Omental fat pad (tissue), 4 donors: ENCODE measurements at places on chromosomes 7 and 10.

DNA sequence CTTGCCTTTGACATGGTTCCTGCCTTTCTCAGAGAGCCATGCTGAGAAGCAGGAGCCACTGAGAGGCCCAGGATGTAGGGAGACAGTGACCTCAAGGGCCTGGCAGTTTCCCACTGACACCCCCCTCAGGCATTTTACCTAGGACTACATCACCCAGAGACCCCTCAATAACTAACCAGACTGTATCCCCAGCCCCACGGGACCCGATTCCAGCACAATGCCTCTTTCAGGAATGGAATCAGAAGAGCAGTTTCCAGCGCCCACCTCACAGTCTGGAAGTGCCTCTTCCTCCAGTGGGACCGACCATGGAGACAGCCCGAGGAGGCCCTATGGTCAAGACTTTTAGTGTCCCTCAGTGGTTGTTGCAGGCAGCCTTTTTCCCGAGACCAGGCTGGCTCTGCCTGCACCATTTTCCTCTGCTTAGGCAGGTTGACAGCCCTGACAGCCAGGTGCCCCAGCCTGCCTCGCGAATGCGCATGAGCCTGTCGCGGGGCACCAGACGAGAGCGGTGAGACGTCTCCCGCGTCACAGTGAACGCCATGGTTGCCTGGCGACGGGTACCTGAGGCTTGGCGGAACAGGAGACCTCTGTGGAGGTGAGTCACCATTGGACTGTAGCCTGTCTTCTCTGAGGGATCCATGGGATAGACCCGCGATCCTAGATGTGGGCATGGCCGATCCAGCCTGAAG is 28.4 kb upstream of the ZNF273 start:
- no peak for DNase-seq

DNA sequence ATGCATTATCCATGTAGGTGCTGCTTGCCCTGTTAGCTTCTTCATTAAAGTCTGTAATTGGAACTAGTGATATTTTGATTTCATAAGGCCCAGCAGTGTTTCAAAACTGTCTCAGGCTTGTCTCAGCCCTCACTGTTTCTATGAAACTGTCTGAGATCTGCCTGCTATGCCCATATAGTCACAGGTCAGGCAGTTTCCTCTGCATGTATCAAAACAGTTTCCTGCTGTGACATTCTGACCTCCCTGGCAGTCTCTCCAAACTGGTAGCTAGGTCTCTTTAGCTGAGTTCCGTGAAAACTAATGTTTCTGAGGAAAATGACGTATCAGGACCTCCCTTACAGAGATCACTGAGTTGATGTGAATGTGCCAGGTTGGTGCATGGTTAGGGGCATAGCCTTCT is 18.9 kb upstream of the SEMA3D start:
- DNase-seq: no peak

- DNase-seq: no peak
Measured at GRCh38 chr7:26560526-26561256, 269.0 kb downstream of the SNX10 start.

- no peak for DNase-seq
Measured at GRCh38 chr7:99379043-99379577, 4.6 kb downstream of the ARPC1B start.

DNA sequence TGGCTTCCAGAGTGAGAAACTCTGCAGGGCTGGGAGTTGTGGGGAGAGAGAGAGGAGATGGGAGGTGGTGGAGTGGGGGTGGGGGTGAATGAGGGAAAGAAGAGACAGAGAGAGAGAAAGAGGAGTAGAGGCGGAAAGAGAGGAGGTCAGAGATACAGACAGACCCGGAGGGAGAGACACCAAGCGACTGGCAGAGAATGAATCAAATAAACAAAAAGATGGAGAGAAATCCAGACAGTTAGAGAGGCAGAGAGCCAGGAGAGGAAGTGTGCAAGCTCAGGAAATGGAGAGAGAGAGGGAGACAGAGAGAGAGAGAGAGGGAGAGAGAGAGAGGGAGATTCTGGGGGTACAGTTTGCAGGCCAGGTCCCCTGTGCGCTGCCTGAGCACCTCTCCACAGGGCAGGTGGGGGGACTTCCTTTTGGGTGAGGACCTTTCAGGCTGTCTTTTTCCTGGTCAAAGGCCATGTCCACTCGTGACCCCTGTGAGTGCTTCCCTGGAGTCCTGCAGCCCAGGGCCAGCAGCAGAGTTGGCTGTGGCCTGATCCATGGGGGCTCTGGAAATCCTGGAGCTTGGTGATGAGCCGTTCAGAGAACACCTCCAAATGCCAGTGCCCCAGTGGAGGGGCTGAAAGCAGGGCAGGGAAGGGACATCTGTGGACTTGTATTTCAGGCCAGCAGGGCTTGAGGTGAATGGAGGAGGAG is 25.0 kb upstream of the PCBD1 start:
- DNase-seq: no peak

- DNase-seq: no peak
Measured at GRCh38 chr10:112666094-112666493, 219.1 kb downstream of the VTI1A start.

- no peak for DNase-seq
Measured at GRCh38 chr7:108010377-108010776, 7.4 kb upstream of the LAMB1 start.

GRCh38 chr10:91349381-91349780 is 60.8 kb upstream of the HECTD2 start:
- DNase-seq: no peak

- no peak for DNase-seq
Measured at GRCh38 chr10:8102708-8103401, 48.4 kb downstream of the GATA3 start.

DNA sequence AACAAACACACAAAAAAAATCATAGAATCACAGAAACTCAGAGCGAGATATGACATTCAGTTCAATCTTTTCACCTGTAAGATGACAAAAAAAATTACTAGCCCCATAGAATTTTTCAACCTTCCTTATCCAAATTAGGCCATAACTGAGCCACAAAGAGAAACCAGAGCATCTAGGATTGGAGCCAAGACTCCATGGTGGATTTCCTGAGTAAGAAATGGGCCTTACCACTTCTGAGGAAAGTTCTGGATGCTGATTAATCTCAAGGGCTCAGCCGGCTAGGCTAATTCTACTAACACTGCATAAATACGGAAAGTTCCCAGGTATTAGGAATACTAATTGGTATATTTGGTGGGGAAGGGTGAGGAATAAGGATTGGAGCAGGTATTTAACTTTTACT is 16.8 kb downstream of the LIPM start:
- no peak for DNase-seq

DNA sequence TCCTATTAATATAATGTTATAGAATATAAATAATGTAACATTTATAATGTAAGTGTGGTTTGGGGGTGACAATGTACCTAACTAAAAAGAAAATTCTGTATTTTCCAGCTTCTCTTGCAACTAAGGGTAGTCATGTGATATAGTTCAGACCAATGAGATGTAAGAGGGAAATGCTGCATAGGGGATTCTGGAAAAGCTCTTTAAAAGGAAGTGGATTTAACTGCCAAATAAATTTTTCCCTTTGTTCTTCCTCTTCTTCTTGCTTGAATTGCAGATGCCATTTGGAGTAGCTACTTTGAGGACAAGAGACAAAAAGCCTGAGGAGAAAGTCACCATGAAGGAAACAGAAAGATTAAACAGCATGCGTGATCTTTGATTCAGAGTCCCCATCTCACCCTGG is 194.3 kb downstream of the PTEN start:
- DNase-seq: no peak

- no peak for DNase-seq
Measured at GRCh38 chr10:80350251-80350650, 6.3 kb downstream of the DYDC1 start.

DNA sequence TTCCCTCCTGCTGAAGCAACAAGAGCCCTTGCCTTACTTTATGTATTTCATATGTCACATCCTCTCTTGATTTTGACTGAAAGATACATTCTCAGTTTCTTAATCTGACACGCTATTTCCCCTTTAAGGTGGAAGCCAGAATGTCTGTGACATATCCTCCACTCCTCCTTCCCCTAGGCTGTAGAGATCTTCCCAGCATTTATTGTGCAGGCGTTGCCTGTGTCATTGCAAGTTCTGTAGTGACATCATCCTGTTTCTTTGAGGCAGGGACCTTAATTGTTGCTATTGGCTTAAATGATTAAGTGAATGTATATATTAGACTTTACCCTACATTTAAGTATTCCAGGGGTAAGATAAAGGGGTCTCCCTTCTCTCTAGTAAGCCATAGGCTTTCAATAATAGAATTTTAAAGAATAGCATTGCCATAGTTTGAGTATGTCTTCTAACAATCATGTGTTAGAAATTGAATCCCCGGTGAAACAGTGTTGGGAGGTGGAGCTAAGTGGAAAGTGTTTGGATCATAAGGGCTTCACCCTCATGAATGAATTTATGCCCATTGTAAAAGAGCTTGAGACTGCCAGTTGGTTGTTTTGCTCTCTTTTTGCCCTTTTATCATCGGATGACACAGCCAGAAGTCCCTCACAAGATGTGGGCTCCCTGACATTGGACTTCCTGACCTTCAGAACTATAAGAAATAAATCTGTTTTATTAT is 189.5 kb upstream of the CDC14C start:
- DNase-seq: no peak

DNA sequence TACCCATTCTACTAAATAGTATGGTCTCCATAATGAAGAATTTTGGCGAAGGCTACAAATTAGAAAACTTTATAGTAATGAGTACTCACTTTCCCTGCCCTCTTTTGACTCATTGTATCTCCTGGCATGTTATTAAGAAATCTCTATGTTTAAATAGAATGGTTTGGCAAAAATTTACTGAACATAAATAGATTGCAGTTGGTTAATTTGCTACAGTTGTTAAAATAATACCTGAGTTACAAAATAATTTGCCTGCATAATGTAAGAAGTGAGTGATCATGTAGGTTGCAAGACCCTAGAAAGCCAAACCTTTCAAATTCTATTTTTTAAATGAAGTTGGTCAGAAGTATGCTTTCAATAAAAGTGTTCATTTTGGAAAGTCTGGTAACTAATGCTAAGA is 176.8 kb upstream of the AHR start:
- DNase-seq: no peak

DNA sequence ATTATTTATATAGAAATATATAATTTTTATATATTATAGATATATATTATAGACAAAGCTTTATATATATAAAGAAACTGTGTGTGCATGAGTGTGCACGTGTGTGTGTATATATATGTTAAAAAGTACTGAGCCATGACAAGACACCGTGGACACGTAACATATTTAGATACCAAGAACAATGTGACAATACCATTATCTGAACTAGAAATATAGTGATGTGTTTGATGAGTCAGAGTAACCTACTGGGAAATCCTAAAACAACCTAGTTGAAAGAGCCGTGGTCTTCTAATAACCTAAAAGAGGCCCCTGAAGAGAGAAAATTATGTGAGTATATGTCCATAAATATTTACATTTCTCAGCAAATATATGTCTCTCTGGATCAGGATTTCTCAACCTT is 50.7 kb upstream of the ITGB8 start:
- DNase-seq: no peak

DNA sequence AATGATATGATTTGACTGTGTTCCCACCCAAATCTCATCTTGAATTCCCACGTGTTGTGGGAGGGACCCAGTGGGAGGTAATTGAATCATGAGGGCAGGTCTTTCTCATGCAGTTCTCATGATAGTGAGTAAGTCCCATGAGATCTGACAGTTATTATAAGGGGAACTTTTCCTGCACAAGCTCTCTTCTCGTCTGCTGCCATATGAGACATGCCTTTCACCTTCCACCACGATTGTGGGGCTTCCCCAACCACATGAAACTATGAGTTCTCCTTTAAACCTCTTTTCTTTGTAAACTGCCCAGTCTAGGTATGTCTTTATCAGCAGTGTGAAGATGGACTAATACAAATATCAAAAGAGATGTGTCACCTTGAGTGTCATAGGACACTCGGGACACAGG is 502.7 kb upstream of the PODXL start:
- DNase-seq: no peak

DNA sequence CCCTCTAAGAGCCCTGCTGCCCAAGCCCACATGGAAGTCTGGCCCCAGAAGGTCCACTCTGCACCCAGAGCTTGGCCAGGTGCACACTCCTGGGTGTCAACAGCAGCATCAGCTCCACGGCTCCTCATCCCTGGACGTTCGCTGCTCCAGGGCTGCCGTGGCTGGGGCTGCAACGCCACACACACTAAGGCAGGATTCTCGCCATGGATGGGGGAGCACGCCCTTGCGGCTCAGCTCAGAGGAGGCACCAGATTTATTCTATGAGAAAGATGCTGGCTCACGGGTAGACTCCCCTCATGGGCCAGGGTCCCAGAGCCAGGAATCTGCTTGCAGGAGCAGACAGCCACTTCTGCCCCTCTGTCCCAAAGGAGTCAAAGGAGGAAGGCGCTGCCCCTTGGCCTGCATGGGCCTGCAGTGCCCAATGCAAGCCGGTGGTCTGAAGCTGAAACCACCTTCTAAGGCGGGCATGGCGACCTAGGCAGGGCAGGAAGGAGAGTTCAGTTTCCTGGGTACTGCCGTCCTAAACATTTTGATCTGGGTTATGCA is 42.1 kb downstream of the CFAP46 start:
- DNase-seq: no peak

- DNase-seq: no peak
Measured at GRCh38 chr7:13800694-13801448, 188.6 kb downstream of the ETV1 start.

DNA sequence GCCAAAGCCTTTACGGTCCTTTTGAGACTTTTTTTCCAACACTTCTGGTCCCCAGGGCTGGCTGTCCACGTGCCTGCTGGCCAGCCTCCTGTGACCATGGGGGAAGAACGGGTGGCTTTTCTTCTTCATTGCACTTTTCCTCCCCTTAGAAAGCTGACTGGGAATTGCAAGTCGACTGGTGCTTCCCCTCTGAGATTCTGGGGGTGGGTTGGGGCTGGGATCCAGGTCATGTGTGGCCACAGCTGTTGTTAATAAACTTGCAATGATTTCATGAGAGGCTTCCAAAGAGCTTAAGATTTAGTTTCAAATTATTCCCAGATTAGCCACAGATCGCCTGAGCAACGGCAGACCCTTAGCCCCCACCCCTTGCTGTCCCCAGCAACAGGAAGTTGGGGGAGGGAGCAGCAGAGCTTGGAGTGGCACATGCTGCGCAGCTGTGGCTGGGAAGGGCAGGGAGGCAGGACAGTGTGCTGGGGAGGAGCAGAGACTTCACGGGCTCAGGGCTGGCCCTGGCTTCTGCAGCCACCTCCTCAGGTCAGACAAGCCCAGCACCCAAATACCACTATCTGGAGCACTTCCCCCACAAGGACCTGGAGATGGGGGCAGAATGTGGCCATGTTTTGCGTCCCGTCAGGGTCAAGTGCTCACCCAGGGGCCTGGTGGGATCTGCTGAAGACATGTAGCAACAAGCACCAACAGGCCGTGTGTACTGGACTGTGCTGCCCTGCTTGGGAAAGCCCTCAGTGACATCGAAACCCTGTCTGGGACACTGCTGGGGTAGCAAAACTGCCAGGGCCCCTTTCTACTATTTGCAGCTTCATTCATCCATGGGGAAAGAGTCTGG is 147.1 kb downstream of the RNF216 start:
- DNase-seq: no peak

GRCh38 chr7:37016064-37016878 is 292.0 kb upstream of the AOAH start:
- DNase-seq: no peak

DNA sequence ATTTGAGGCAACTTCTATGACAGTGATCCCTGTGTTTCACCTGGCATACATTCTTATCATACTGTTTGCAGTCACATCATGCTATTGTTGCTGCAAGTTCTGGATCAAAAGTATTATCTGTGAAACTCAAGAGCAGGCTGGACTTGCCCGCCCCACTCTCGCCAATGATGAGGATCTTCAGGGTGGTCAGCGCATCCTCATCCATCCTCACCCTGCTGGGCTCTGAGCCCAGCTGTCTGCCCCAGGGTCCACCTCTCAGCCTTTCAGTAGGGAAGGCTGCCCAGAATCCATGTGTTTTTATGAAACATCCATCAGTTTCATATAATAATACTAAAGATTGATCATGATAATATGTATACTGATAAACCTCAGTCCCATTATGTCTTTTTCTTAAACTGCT is 55.4 kb upstream of the KIF5B start:
- DNase-seq: no peak
